ENCODE measurements at places on chromosomes 13 and 19.

DNA sequence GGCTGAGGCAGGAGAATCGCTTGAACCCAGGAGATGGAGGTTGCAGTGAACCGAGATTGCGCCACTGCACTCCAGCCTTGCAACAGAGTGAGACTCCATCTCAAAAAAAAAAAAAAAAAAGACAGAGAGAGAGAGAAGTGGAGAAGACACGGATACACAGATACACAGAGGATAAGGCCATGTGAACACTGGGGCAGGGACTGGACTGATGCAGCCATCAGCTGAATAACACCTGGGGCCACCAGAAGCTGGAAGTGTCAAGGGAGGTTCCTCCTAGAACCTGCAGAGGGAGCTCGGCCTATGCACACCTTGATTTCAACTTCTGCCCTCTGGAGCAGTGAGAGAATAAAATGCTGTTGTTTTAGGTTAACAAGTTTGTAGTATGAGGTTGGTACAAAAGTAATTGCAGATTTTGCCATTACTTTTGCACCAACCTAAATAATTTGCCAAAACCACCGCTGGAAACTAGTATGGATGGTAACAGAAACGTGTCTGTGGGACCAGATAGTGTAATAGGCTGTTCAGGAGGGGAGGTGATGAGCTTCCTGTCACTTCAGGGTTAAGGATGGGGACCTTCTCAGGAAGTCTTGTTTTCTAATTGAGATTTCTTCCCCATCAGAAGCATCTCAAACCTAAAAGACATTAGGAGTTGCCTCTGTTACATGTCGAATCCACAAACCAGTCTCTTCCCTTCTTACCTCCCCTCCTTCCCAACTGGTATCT lies 36.4 kb upstream of the IGSF23 start:
- no peak for DNase-seq

DNA sequence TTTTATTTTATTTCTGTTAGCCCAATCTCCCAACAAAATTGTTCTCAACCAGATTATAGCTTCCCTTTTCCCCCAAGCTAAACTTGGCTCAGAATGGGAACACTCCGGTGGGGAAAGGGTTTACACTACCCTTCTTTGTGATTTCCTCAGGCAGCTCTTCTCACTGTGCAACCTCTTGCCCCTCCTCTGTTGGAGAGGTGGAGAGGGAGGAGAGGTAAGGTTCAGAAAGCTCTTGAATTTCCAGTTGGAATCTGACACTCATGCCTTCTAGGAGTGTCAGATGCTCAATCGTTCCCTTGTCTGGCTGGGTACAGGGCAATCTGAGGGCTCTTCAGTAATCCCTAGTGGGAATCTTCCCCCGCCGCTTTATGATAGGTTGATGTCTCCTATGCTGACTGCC lies 486.1 kb upstream of the KLF12 start:
- DNase-seq: no peak

DNA sequence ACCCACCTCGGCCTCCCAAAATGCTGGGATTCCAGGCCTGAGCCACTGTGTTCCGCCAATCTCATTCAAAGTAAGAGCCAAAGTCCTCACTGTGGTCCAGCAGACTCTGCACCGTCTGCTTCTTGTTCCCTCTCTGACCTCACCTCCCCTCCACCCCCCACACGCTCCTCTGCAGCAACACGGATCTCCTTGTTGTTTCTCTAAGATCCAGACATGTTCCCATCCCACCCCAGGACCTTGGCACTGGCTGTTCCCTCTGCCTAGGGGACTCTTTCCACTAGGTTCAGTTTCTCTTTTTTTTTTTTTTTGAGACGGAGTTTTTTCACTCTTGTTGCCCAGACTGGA lies 38.4 kb downstream of the LTBP4 start:
- DNase-seq: no peak

DNA sequence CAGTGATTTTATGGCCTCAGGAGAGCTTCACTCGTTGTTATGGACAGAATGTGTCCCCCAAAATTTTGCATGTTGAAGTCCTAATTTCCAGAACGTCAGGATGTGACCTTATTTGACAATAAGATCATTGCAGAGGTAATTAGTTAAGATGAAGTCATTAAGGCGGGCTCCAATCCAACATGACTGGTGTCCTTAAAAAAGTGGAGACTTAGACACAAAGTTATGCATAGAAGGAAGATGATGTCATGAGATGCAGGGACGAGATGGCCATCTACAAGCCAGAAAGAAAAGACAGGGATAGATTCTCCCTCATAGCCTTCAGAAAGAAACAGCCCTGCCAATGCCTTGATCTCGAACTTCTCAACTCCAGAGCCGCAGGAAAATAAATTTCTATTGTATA lies 25.8 kb upstream of the SPATA13 start:
- DNase-seq: no peak

GRCh38 chr13:103958691-103959090 lies 892.5 kb upstream of the SLC10A2 start:
- no peak for DNase-seq

- no peak for DNase-seq
Observed at GRCh38 chr19:18895038-18895823, 727 bp downstream of the CERS1 start.

DNA sequence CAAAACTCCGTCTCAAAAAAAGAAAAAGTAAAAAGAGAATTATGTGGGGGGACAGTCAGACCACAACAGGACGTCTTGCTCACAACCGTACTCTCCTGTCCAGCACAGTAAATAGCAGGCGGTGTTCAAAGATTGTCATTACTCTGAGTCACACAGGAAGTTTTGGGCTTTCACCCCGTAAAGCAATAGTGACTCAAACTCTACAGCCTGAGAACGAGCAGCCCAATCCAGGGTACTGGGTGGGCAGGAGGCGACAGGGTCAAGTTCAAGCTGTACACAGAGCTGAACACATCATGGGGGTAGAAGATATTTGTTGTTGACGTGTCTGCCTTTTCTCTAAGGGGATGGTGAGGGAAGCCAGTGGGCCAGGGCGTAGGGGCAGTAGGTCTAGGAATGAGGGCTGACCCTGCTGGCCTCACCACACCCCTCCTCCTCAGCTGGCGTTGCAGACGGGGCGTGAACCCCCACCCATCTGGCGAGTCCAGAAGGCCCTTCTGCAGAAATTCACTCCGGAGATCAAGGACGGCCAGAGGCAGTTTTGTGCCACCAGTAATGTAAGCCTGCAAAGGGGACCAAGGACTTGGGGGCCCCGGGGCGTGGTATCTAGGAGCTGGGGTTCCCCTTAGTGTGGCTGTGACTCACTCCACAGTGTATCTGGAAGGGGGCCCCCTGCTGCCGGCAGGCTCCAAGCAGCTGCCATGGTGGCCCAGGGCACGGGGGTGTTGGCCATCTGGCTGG lies 23.3 kb downstream of the PRR12 start:
- DNase-seq: no peak

DNA sequence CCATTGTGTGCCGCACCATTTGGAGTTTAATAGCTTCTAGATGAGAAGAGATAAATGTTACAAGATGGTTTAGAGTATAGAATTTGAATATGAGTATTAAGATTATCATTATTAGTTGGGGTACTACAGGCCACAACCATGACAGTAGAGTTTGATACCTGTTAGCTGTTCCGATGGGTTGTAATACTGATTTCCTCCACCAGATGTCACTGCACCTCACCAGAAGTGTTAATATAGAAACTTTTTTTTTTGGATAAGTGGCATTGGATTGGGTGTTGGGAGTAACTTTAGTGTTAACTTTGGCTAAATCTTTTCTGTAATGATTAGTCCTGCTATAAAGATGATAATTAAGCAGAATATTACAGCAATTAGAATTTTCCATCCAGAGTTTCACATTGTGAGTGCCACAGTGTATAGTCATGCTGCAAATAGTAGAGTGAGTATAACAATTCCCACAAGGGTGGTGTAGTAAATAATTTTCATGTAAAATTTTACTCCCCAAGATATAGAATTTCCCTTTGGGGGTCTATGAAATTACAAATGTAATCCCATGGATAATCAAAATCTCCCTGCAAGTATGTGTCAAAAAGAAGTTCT lies 56.3 kb downstream of the PSG3 start:
- DNase-seq: no peak
